ENCODE measurements at places on chromosomes 12 and 14.

DNA sequence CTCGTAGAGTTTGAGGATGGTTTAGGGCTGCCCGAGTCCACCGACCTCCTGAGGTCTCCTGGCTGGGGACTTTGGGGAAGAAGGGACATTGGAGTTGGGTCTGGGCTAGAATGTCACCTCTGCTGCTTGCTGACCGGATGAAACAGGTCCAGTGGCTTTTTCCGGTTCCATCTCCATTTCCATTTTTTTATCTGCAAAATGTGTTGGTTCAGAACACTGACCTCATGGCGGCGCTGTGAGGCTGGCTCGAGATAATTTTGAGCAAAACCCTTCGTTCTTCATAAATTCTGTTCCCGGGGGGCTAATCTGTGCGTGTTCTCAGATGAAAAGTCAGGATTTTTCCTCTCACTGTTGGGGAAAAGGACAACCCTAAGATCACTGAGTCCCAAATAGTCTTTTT is 11.7 kb upstream of the MYL2 start:
- DNase-seq, result no peak

DNA sequence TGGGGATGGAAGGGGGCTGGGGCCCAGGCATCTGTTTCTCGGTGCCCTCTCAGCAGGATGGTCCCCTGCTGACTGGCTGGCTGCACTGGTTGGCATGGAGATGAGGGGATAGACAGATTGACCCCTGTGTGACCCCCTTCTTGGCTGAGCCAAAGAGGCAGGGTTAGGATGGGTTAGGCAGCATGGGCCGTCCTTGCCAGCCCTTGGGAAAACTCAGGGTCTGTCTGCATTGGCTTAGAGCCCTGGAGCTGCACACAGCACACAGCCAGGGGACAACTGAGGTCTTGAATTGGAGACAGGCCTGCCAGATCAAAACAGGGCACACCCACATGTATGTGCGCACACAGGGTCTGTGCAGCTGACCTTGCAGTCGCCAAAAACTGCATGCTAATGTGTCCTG is 11.2 kb upstream of the LRP1-AS start:
- peak; percentile 27 for DNase-seq

- no peak for DNase-seq
Measured at GRCh38 chr12:24201258-24201970, 251.9 kb upstream of the SOX5 start.

GRCh38 chr14:49768301-49769121 is 558 bp downstream of the KLHDC2 start:
- DNase-seq, result peak; percentile 58

GRCh38 chr14:100709289-100710284 is 17.1 kb upstream of the DLK1 start:
- peak; percentile 31 for DNase-seq

DNA sequence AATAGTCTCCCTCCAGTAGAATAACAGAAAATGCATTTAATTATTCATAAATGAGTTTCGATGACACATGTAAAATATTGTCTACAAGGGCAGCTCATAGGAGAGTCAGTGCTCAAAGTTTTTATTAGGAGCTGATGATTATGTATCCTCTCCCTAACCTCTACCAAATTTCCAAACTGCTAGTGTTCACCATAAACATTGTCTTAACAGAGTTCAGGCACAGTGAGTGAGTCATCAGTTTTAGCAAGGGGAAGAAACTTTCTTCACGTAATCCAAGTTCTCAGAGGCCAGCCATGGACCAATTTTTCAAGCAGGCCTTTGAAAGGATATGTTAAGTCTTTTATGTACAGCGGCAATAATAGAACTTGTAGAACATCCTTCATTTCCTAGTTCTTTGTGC is 649.2 kb upstream of the MIS18BP1 start:
- DNase-seq, result no peak

DNA sequence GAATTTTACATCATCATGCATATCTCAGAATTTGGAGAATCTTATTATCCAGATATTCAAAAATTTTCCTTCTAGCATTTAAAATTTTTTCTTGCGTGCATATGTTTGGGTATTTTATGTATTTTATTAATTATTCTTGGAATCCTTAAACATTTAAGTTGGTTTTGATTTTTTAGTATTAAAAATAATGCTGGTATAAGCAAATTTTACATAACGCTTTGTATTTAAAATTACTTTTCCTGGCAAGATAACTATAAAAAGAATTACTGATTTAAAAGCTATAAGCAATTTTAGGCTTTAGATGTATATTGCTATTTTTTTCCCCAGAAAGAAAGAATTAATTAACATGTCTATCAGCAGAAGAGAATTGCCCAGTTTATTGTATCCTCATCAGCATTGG is 224.6 kb upstream of the STXBP6 start:
- no peak for DNase-seq

GRCh38 chr14:95979339-95980042 is 59.7 kb upstream of the C14orf132 start:
- no peak for DNase-seq

- peak; percentile 78 for DNase-seq
Measured at GRCh38 chr12:27272373-27273028, 28.4 kb downstream of the STK38L start.

- no peak for DNase-seq
Measured at GRCh38 chr12:124721501-124722162, 142.0 kb downstream of the SCARB1 start.

DNA sequence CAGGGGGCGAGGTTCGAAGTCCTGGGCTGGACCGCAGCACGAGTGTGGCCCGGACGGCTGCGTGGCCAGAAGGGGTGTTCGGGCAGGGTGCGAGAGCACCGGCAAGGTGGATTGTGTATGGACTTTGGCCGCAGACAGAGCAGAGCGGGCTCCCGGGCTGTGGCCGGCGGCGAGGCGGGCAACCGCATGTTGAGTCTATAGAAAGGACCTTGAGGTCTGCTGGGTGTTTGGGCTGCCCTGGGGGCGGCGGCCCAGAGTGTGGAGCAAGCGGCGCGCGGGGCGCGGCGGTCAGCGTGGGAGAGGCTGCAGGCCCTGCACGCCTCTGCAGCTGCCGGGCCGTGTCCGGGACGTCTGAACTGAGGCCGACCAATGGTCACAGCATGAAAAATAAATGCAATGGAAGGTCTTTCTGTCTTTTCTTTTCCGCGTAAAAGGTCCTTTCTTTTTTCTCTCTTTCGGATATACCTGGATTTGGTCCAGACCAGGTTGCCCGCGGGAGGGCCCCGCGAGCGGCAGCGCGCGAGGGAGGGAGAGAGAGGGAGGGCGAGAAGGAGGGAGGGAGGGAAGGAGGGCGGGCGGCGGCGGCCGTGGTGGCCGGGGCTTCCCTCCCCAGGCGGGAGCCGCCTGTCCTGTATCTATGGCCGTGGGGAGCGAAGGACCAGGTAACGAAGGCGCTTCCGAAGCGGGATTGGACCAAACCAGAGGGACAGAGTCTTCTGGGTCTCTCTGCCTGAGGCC is 5.5 kb upstream of the HOXC9 start:
- no peak for DNase-seq
